ENCODE measurements at places on chromosomes 13 and 19.

- no peak for DNase-seq
These were observed 431.8 kb upstream of the SGCG start for GRCh38 chr13:22748866-22749577.

- no peak for DNase-seq
These were observed 182.7 kb downstream of the TBC1D4 start for GRCh38 chr13:75299246-75299645.

- DNase-seq: no peak
These were observed 5.1 kb downstream of the USE1 start for GRCh38 chr19:17220207-17220758.

GRCh38 chr19:16327911-16328823, 3.5 kb downstream of the KLF2 start:
- DNase-seq: peak; percentile 84
